ENCODE measurements at places on chromosomes 16 and 17.

- DNase-seq: no peak
Measured at GRCh38 chr16:27230562-27231001, 27.3 kb downstream of the KDM8 start.

GRCh38 chr17:67043283-67043682 lies 1.1 kb upstream of the CACNG1 start:
- DNase-seq: no peak

GRCh38 chr16:83856792-83857191 lies 42.1 kb upstream of the MLYCD start:
- DNase-seq: no peak

DNA sequence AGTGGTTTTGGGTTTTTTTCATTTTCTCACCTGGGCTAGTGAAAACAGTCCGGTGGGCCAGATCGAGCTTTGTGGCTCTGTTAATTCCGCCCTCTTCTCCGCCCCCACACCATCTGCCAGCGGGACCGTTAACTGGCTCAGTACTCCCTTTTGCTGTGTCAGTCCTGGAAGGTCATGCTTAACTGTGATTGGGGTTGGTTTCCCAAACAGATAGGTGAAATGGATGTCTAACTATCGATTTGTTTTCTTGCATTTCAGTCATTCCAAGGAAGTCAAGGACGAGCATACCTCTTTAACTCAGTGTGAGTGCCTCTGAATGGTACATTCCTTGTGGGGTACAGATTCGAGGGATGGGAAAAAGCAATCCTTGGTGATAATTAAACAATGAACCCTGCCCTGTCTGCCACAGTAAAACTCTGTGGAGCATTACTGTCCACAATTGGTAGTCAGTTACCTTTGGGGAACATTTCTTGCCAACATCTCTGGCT lies 56.7 kb downstream of the YPEL2 start:
- DNase-seq: no peak

DNA sequence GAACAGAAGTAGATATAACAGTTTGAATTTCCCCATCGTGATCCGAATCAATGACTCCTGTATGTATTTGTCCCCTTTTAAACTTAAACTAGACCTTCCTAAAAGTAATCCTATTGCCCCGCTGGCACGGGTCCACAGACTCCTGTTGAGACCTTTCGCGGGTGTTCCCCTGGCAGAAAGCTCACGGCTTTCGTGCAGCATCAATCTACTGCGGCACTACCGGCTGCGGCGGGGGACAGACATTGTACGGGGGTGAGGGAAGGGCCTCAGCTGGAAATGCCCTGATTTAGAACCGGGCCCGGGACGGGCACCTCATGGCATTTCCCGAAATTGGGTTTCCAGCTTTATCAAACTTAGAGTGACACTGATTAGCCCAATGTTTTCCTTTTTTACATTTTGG lies 14.6 kb downstream of the IL32 start:
- DNase-seq: no peak

GRCh38 chr16:57477531-57478202 lies 8.6 kb downstream of the DOK4 start:
- DNase-seq: no peak

- no peak for DNase-seq
Measured at GRCh38 chr17:50221266-50221863, 19.9 kb upstream of the COL1A1 start.

- no peak for DNase-seq
Measured at GRCh38 chr16:58280846-58281301, 14.0 kb downstream of the PRSS54 start.

DNA sequence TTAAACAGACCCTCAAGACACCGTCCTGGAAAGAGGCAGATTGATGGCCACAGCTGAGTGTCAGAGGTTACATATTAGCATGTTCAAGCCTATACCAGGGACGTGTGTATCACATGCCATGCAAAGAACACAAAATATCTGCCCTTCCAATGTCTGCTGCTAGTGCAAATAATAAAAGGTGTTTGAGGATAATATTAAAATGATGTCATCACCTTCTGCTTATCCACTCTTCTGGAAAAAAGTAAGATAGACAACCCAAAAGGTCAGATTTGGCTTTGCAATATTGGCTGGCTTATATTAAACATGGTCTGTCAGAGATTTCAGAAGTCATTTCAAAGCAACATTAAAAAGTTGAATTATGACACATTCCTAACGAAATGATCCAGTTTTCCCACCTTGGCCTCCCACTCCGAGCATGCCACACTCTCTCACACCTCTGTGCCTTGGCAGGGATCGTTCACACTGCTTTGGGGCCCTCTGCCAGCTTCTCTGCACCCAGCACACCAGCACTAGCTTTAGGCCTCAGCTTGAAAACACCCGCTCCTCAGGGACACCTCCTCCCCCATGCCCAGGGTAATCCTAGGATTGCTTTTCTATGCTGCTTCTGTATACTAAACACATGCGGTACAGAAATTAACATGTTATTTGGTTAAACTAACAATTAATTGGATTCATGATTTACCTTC lies 248.2 kb downstream of the NTN1 start:
- DNase-seq: no peak

DNA sequence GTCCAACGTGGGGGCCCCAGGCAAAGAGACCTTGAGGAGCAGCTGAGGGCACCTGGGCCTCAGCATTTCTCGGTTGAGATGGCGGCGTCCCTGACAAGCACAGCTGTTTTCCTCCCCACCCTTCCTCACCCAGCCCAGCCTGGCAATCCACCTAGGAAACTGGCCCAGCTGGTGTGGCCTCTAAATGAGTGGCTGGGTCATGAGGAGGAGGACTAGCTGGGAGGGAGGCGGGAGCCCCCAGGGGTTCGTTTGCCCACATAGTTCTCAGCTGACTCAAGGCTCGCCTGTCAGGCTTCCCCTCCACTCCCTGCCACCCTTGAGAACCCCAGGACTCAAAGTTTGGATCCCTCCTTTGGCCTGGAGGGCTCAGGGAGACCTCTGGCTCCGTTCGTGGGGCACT lies 5.9 kb downstream of the RNF222 start:
- DNase-seq: no peak

DNA sequence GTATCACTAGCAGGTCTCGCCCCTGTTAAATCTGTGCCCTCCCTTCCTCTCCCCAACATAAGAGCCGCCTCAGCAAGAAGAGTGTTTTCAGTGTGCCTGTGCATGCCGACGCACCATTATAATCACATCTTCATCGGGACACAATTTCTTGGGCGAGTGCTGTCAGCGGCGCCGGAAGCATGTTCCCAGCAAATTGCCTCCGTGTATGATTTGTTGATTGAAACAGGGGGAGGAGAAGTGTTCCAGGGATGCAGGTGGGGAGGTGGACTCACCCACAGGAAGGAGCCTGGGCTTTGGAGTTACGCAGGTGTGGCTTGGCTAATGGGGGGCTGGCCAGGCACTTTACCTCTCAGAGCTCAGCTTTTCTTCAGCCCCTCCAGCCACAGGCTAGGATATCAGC lies 53.6 kb downstream of the SPACA3 start:
- no peak for DNase-seq

Data from cortex of kidney (tissue), 1 donor.